ENCODE measurements at places on chromosomes 5 and 9. TPM values are rescaled to one million over a fixed set of nuclear protein-coding genes. Genes with fewer than 3 reads are reported as not detected.

RLN1 gene
- total RNA-seq, result 0.70 TPM

ISL1 gene
- total RNA-seq, result not detected

SARDH gene
- 0.60 TPM for total RNA-seq

LIX1 gene
- not detected for total RNA-seq

SIT1 gene
- total RNA-seq, result 86.6 TPM
